ENCODE measurements at places on chromosomes 13 and 19.

GRCh38 chr19:46551164-46551563 lies 50.0 kb upstream of the CALM3 start:
- no peak for DNase-seq

DNA sequence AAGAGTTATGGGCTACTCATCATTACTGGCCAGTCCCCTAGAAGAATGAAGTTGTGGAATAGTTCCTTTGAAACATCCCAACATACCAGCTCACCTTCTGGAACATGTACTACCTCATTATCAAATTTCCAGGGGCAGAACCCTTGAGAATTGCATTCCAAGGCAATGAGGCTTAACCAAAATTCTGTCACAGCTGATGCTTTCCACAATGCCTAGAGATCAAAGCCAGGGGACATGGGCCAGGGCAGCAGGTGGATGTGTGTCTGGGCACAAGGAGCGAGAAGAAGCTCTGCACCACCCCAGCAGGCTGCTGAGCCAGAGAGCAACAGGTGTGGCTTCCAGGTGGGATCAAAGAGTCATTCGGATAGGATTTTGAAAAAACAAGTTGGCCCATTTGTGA lies 362.1 kb downstream of the EFNB2 start:
- DNase-seq = no peak

GRCh38 chr19:38723606-38723965 lies 20.7 kb downstream of the CAPN12 start:
- no peak for DNase-seq

DNA sequence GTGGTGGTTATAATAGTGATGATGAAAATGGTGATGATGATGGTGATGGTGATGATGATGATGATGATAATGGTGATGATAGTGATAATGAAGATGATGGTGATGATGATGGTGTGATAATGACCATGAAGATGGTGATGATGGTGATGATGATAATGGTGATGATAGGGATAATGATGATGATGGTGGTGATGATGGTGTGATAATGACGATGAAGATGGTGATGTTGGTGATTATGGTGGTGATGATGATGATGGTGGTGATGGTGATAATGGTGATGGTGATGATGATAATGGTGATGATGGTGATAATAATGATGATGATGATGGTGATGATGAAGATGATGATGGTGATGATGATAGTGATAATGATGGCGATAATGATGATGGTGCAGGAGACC lies 1.6 kb downstream of the ADGRE1 start:
- no peak for DNase-seq

DNA sequence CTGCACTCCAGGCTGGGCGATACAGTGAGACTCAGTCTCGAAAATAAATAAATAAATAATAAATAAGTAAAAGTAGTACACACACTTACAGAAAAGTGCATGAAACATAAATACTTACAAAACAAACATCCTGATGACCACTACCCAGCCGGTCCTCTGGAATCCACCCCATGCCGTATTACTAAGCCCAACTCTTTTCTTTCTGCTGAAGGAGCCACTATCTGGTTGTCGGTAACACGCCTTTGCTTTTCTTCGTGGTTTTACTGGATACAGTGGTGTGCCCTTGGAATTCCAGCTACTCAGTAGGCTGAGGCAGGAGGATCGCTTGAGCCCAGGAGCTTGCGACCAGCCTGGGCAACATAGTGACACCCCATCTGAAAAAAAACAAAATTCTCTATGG lies 39.4 kb downstream of the CELF5 start:
- no peak for DNase-seq

GRCh38 chr19:1069009-1069779 lies 2.2 kb downstream of the ARHGAP45 start:
- DNase-seq = peak; percentile 76

DNA sequence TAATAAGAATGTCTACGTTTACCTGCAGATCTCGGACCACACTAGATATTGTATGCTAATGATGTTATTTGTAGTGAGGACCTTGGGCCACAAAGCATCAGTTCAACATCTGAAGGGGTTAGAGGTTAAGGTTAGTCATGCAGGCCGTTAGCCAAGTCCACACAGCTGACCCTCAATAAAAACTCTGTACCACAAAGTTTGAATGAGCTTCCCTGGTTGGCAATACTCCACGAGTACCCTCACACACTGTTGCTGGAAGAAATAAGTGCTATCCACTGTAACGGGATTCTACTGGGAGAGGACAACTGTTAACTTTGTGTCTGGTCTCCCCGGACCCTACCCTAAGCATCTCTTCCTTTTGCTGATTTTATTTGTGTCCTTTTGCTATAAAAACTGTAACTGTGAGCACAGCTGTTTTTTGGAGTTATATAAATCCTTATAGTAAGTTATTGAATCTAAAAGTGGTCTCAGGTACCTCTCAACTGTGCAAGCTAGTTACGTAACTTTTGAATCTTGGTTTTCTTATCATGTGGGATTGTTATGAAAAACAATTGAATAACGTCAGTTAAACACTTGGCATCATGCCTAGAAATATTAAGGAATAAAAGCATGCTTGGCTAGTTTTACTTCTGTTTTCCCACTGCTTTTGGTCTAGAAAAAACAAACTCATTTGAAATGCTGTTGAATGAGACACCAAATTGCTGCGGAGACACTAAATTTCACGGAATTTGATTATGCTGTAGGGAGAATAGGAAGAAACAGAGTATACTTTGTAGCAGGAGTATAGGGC lies 181.5 kb downstream of the DNAJC3 start:
- DNase-seq = no peak

DNA sequence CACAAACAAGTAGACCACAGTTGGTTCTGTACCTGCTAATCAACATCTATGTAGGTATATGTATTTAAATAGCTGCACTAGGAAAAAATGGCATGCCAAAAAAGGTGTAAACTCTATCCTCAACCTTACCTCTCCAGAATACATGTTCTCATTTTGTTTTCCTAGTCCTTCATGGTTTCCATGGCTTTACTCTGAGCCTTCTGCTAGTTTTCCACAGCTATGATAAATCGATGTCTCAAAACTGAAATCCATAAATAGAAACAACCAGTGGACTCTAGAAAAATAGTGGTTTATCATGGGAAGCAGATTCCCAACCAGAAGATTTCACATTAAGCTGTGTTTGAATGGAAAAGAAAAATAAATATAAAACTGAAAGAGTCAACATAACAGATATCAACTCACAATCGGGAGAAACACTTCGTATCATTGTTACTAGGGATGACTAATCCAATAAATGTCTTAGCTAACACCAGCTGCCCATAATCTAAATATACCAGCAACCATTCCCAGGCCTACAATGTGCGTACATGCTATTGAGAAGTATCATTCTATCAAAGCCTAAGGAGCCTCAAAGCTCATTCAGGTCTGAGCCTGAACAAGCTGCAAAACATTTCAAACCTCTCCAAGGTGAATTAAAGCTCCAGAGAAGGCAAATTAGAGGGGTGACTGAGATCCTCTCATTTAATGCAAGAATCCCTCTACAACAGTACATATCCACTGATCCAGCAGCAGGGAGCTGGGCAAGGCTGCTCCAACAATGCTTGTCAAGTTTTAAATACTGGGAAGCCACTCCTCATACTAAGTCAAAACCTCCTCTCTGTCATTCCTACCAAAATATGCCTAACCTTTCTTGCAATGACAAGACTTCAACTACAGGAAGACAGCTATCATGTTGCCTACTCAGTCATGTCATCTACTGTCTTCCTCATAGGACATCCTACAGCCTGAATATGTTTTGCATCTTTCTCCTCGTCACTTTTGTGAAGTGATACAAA lies 90.2 kb downstream of the KCTD12 start:
- DNase-seq = no peak

DNA sequence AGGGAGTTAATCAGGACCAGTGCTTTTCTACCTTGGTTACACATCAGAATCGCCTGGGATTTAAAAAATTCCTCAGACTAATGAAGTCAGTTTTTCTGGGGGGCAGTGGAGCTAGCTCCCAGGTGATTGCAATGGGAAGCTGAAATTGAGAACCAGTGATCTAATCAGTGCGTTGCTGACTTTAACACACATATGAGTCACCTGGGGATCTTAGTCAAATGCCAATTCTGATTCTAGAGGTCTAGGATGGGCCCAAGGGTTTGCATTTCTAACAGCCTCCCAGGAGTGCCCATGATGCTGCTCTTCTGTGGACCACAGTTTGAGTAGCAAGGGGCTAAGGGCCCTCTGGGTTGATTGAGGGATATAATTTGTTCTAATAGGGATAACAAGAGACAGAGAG lies 54.5 kb downstream of the KL start:
- DNase-seq = no peak

DNA sequence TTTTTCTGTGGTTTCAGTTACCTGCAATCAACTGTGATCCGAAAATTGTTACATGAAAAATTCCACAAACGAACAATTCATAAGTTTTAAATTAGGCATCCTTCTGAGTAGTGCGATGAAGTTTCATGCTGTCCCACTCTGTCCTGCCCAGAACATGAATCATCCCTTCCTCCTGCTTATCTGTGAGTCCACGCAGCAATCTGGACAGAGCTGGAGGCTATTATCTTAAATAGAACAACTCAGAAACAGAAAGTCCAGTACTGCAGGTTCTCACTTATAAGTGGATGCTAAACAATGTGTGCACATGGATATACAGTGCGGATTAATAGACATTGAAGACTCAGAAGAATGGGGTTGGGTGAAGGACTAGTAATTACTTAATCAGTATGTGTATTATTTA lies 583.7 kb upstream of the SPRY2 start:
- no peak for DNase-seq

DNA sequence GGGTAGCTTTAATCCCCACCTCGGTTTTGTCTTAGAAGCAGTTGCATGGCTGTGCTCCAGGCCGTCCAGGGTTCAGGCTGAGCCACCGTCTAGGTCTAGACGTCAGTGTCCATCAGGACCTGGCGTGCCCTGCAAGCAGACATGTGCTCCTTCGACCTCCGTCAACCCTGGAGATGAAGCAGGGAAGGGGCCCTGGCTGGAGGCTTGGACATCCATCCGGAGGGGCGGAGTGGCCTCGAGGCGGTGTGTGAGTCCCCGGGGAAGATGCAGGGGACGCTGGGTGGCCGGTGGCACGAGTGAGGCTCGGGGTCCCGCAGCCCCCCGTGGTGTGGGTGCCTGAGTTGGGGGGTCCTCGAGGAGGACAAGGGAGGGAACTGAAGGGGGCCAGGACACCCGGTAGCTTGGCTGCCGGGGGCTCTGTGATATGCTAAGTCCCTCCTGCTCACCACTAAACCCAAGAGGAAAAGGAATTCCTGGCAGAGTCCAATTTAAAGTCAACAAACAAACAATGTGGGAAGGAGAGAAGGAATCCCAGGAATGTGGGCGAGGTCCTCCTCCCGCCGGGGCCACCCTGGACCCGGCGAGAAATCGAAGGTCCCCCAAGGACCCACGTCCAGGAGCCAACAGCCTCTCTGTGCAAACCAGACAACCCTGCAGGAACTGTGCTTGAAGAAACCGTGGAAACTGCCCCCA lies 14.9 kb upstream of the PTBP1 start:
- DNase-seq = no peak

Data from T-helper 22 cell (primary cell).